ENCODE measurements at places on chromosomes 12 and 14.

DNA sequence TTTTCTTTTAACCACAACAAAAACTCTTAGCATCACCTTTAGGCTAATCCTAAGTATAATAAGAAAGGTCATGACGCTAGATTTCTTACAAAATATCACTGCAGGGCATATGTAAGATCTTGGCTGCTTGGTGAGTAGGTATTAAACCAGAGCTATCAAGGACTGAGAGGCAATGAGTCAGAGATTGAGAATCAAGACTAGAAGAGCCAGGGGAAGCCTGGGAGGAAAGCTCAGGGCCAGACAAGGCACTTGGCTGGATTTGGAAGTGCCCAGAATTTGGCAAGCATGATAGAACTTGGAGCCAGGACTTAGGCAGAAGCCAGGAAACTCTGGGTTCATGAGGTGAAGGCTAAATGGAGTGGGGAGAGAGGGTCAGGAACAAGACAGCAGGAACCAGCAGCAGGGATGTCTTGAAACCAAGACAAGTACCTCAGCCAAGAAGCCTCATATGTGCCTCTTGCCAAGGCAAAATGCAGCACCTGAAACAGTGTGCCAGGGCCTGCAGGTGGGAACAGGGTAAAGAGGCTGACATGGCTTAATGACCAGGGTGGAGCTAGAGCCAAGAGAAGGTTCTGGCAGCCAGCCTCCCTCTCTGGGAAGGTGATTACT is 49.9 kb downstream of the PTHLH start:
- DNase-seq, result no peak

DNA sequence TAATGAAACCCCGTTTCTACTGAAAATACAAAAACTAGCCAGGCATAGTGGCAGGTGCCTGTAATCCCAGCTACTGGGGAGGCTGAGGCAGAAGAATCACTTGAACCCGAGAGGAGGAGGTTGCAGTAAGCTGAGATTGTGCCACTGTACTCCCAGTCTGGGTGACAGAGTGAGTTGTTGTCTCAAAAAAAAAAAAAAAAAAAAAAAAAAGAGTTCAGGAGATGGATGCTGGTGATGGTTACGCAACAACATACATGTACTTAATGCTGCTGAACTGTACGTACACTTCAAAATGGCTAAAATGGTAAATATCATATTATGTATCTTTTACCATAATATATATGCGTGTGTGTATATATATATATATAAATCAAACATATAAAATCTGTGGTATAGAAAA is 29.0 kb downstream of the ACTN1 start:
- DNase-seq, result no peak

GRCh38 chr12:86663173-86663572 is 407.0 kb upstream of the MGAT4C start:
- DNase-seq, result no peak

- no peak for DNase-seq
Observed at GRCh38 chr14:84708865-84709264, 821.1 kb upstream of the FLRT2 start.

DNA sequence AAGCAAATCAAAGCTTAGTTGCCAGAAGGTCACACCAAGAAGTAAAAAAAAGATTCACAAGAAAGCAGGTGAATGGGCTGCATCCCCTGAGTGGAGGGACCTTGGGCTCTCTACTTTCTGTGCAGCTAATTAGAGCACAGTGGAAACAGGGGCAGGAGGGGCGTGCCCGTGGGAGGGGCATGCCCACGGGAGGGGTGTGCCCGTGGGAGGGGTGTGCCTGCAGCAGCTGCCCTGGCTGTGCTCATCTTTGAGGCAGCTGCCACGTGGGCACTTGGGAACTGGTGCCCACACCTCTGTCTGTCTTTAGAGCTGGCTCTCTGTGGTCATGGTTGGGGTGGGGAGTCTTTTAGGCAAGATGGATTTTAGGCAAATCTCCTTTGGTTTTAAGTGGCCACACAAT is 60.0 kb downstream of the EML1 start:
- DNase-seq, result no peak

DNA sequence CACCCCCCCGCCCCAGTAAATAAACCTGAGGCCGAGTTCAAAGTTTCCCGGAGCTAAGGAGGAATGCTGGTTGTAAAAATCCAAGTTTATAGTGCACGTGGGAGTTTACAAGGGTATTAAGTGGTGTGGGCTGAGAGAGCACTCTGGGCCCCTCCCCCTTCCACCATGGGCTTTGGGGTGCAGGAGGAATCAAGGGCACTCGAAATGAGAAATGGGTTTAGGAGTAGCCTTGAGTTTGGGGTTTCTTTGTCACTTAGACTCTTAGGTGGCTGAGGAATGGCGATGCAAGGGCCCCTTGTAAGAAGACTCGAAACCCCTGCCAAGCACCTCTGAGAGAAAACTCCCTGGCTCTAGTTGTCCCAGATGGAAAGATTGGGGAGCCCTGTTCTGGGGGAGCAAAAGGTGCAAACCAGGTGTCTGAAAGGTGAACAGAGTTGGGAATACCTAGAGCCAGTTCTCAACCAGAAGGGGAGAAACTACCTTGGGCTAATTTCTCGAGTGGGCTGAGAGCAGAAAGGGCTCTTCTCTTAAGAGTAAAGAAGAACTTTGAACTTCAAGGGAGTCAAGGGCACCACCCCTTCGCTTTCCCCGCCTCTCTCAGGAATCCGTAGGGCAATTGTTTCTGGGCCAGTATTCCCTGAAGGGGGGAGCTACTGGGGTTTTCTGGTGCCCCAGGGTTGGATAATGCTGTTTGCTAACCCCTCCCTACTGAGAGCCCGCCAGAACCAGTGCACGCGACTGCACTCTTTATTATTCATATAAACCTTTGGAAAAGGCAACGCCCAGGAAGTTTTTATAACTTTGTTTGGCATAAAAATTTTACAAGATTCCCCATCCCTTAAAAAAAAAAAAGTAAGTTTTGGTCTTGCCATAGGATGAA is 4.0 kb upstream of the HOTAIR start:
- DNase-seq, result no peak

DNA sequence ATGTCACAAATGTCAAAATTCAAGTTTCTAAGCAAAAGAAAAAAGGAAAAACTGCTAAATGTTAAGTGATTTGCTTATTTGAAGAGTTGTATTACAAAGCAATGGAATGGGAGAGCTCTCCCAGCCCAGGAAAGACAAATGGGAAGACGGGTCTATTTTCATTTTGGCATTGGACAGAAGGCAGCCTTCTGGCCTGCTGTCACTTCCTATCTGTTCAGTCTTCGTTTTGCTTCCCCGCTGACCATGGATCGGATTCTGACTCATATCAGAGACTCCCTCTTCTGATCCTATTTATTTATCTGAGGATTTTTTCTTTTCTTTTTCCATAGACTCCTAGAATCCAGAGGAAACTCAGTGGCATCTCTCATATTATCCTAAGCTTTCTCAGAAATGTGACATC is 634.9 kb downstream of the DIO2 start:
- no peak for DNase-seq

DNA sequence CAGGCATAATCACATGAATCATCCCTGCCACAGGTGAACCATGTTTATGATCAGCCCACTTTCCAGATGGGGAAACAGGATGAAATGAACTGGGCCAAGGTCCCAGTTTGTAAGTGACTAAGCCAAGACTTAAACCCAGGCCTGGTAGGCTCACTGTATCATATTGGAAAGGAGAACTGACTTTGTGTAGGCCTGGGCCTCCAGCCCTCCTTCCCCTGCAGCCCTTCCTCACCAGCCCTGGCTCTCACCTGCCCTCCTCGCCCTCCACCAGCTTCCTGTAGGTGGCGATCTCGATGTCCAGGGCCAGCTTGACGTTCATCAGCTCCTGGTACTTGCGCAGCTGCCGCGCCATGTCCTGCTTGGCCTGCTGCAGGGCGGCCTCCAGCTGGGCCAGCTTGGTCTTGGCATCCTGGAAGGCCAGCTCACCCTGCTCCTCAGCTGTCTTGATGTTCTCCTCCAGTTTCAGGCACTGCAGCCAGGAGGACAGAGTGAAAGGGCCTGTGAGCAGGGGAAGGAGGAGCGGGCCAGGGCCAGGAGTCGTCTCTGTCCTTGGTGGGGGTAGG is 19.8 kb downstream of the KRT80 start:
- DNase-seq, result no peak

DNA sequence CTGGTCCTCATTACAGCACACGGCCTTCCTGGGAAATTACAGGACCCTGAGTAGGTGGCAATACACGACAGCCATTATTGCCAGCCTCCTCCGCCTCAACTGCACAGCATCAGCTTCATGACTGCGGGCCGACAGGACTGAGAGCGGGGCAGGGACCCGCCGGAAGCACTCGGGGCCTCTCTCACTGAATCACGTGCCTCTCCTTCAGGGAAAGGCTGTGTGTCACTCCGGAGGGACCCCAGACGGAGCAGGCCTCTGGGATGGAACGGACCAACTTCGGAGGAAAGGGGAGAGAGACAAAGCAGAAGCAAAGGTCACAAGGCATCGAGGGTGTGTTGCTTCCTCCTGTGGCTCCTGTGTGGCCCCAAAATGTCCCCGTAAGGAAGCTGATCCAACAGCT is 90.0 kb downstream of the RNF34 start:
- no peak for DNase-seq

DNA sequence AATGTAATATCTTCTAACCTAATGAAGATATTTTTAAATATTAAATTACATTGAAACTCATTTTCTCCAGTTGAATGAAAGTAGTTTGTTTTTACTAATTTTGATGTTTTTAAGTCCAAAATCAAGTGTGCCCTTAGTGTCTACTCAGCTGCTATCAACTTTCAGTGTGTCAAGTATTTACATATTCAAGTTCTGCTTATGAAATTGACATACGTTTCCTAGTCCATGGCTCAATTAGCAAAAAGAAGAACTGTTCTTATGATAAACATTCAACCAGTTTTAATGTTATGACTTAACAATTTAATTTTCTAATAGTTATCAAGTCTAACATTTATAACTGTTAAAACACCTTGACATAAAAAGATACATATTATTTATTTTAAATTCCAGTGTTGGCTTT is 137.1 kb downstream of the DUSP6 start:
- no peak for DNase-seq

GRCh38 chr12:67589078-67589477 is 59.5 kb upstream of the DYRK2 start:
- DNase-seq, result no peak

DNA sequence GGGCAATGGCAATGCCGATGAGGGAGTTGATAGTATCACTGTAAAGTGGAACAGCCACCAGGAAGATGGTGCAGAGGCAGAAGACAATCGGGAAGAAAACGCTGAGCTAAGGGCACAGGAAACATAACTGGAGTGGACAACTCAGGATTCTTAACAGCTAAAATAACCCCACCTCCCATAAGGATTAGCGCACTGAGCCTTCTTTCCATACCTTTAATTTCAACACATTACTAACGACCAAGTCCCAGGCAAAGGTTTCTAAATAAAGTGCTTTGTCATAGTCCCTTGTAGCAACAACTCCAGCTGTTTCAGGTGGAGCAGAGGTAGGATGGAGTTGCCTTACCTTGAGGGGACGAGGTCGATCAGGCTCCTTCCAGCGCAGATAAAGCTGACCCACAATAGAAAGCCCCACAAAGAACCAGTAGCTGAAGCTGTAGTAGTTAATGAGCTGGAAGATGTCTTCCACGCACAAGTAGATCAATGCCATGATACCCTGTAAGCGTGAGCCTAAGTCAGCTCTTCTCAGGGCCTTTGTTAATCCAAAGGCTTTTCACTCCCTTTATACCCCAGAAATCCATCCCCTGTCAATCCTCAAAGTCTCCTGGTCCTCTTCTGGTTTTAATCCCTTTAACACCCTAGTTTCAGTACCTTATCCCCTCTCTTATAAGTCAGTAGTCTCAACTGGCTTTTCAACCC is 7.7 kb downstream of the OXA1L start:
- DNase-seq, result no peak

DNA sequence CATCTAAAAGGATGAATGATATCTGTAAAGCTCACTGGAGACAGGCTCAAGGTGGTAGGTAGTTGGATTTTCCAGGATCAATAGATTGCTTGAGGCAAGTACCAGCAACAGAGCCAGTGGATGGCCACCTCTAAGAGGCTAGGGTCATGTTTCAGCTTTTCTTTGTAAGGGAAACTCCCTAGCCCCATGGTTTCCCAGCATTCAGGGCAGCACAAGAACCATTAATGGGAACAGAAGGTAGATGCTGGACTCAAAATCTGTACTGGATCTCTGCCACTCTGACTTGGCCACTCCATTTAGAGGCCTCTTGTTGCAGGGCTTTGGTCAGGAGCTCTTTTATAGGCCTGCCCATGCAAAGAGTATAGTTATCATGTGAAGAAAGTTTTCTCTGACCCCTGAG is 76.1 kb upstream of the DYRK2 start:
- DNase-seq, result no peak

GRCh38 chr14:74348735-74349463 is 628 bp downstream of the VRTN start:
- no peak for DNase-seq

DNA sequence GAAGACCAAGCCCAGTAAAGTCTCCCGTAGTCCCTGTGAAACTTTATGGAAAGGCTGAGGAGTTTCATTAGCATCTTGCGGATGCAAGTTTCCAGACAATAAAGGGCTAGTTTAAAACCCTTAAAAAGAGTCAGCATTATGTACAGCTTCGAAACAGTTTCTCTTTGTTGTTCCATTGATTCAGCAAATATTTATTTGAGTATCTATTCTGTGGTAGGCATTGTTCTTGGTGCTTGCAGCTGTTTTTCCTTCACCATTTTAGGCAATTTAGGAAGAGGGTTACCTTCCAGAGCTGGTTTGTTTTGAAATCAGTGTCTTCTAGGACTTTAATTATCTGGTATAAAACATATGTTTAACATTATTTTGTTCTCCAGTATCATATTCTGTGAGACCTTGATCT is 1.5 kb downstream of the SLIRP start:
- no peak for DNase-seq

- DNase-seq, result no peak
Observed at GRCh38 chr14:76351941-76352340, 24.0 kb upstream of the ESRRB start.

DNA sequence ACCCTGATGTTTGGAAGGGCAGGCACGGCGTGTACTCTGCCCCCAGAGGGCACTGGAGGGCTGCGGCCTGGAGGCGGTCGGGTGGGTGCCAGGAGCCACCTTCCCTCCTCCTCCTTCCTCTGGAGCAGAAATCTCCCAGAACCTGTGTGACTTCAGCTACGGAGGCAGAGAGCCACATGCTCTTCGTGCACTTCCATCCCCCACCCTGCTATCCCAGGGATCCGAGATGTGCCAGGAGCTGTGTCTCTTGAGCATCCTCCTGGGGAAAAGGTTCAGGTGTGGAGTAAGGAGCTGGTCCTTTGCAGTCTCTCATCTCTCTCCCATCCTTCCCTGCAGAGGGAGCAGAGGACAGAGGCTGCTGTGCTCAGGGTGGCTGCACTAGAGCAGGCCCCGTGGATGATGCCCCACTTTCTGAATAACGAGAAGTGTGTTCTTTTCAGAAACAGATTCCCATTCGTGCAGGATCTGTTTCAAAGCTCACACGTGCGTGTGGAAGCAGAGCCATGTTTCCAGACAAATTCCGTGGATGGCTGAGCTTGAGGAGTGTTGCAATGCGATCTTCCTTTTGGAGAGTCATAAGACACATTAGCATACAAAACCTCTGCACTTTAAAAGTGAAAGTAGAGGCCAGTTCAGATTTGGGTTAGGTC is 162.9 kb downstream of the ADGRD1 start:
- DNase-seq, result no peak

- DNase-seq, result no peak
Observed at GRCh38 chr14:80585506-80585835, 356.1 kb downstream of the CEP128 start.
